ENCODE measurements at places on chromosomes 3 and 15.

GRCh38 chr3:12518261-12519028, 26.9 kb downstream of the MKRN2OS start:
- DNase-seq = no peak

- no peak for DNase-seq
Measured at GRCh38 chr3:15541371-15541770, 19.9 kb upstream of the COLQ start.

DNA sequence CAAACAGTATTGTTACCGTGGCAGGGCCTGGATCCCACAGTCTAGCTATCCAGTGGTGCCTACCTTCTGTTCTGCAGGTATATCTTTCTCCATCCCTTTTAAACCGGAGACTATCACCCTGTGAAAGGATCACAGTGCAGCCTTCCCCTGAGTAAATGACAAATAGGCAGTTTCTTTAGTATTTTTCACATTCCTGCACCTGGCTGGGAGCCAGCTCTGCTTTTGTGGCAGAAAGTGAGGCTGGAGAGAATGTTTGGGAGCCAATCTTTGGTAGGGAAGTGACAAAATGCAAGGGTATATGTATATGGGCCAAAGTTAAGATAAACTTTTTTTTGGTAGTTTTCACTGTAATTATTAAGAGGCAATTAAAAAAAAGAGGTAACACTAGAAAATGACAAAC, 54.8 kb downstream of the ARHGEF26 start:
- no peak for DNase-seq

- DNase-seq = no peak
Measured at GRCh38 chr15:48244921-48245320, 38.8 kb downstream of the SLC12A1 start.

GRCh38 chr3:193556841-193557240, 2.1 kb upstream of the ATP13A4 start:
- DNase-seq = no peak

DNA sequence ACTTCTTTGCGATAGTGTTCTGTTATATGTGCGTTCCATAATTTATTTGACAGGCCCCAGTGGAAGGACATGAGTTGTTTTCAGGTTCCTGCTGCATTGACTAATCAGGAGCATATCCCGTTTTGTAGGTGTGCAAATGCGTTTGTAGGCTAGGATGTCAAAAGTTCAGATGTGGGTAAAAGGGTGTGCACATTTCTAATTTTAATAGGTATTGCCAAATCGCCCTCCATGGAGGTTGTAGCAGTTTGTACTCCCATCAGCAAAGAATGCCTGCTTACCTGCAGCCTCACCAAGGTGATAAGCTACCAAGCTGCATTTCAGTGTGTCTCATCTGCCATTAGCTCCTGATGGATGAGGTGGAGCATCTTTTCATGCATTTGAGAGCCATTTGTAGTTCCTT, 36.3 kb downstream of the KLF13 start:
- no peak for DNase-seq

Measured in activated T-cell treated with anti-CD3 and anti-CD28 coated beads, Interleukin-2, amount 50 U/mL, for 1 hour (primary cell).